ENCODE measurements at places on chromosomes 6 and 20. TPM values are rescaled to one million over a fixed set of nuclear protein-coding genes. Genes with fewer than 3 reads are reported as not detected.

The CCN5 gene
- 0.92 TPM for total RNA-seq

The HLA-DPA1 gene
- 23.8 TPM for total RNA-seq

The HLA-A gene
- 200 TPM for total RNA-seq

The FKBP1C gene
- total RNA-seq = not detected

DNA sequence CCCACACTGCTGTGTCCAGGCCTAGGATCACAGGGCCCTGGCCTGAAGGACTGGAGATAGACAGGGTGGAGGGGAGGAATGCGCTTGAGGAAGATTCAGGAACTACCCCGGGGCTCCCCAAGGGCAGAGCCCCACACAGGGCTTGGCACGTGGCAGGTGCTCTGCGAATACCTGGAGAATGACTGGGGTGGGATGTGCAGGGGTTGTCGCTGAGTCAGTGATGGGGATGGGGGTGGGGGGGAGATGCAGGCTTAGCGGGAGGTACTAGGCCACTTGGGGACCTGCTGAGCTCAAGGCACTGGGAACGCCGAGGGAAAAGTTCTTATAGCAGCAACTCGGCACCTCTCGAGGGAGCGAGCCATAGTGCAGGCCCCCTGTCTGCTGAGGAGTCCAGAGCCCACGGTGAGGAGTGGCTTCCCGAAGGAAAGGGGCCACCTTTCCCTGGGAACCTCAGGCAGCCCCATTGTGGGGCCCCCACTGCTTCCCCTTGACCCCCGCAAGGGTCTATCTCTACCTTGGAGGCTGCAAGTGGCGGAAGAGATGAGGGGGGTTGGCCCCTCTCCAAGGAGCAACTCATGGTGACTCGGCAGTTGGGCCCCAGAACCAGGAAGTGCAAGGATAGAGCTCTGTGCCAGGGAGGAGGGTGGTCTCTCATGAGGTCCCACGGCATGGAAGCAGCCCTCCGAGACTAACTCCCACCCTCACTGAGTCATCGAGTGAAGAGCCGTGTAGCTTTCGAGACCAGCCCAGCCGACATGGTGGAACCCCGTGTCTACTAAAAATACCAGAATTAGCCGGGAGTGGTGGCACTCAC is 33.1 kb downstream of the SRC start:
- H3K4me1 ChIP-seq = peaks cover 3% of the 10 kb centered on the region
- H3K36me3 ChIP-seq = no peaks in the 10 kb centered on the region
- no peak overlapping the region for H3K27ac ChIP-seq
- H3K27me3 ChIP-seq = no peaks in the 10 kb centered on the region
- H3K4me3 ChIP-seq = no peak overlapping the region

GRCh38 chr20:23245553-23246181 is 104.9 kb upstream of the NXT1 start:
- H3K36me3 ChIP-seq = no peaks in the 10 kb centered on the region
- no peaks in the 10 kb centered on the region for H3K4me1 ChIP-seq
- H3K27ac ChIP-seq = no peak overlapping the region
- H3K27me3 ChIP-seq = no peaks in the 10 kb centered on the region

DNA sequence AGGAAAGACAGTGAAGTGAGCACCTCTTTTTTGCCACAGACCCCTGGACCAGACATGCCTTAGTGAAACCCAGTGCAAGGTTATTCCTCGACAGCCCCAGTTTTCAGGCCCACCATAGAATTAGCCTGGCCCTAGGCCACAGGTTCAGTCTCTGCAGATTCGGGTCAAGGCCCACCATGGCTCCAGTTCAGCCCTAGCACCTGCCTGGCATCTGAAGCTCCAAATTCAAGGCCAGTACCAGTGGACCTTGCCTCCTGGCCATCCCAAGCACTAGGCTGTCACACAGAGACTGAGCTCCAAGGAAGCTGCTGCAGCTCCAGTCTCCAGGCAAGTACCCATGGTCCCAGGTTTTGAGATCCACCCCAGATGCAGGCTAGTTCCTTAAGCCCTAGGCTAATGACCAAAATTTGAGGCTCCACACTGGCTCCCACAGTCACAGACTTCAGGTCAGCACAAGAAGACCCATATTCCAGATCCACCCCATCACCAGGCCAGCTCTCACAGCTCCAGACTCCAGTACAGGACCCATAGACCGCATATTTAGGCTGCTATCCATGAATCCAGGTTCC is 877.5 kb upstream of the ADGRB3 start:
- no peak overlapping the region for H3K27ac ChIP-seq
- no peaks in the 10 kb centered on the region for H3K4me1 ChIP-seq
- no peaks in the 10 kb centered on the region for H3K27me3 ChIP-seq
- DNase-seq = peak; percentile 3

DNA sequence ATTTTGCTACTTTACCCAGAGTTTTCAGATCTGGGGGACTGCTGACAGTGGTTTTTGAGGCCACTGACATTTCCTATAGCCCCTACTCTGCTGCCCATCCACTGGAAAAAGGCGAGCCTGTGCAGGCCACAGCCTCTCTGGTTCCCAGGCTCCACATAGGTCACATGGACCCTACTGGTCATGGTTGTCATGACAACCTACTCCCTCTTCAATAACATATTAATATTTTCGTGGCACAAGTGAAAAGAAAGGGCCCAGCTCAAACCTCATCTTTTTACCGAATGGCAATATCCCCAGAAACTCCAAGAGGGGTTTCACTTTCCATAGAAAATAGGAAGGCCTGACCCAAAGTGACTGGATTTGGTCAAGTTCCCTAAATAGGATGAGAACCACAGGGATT is 11.0 kb upstream of the FOXO3 start:
- DNase-seq = no peak
- H3K36me3 ChIP-seq = no peaks in the 10 kb centered on the region
- H3K4me3 ChIP-seq = no peak overlapping the region
- H3K4me1 ChIP-seq = peaks cover 2% of the 10 kb centered on the region
- H3K27me3 ChIP-seq = no peaks in the 10 kb centered on the region
- H3K27ac ChIP-seq = no peak overlapping the region

DNA sequence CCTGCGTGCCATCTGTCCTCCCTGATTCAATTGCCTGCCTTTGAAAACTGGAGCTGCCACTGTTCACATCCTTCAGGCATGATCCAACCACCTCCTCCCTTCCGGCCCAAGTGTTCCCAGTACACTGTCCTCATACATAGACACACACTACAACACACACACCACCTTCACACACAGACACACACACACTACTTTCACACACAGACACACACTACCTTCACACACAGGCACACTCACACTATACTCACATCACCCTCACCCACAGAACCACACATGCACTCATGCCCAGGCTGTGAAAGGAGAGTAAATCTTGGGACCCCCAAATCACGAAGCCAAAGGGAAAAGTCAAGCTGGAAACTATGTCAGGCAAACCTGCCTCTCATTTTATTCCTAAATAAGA is 109.4 kb upstream of the MYLIP start:
- no peak overlapping the region for H3K4me3 ChIP-seq
- H3K27me3 ChIP-seq = no peaks in the 10 kb centered on the region
- no peaks in the 10 kb centered on the region for H3K36me3 ChIP-seq
- H3K4me1 ChIP-seq = no peaks in the 10 kb centered on the region

- no peak overlapping the region for H3K4me3 ChIP-seq
- peaks cover 7% of the 10 kb centered on the region for H3K4me1 ChIP-seq
- peak overlapping the region; percentile 4 for H3K27ac ChIP-seq
- H3K36me3 ChIP-seq = no peaks in the 10 kb centered on the region
- no peak for DNase-seq
Observed at GRCh38 chr6:161481786-161482516, 208.1 kb upstream of the AGPAT4 start.

DNA sequence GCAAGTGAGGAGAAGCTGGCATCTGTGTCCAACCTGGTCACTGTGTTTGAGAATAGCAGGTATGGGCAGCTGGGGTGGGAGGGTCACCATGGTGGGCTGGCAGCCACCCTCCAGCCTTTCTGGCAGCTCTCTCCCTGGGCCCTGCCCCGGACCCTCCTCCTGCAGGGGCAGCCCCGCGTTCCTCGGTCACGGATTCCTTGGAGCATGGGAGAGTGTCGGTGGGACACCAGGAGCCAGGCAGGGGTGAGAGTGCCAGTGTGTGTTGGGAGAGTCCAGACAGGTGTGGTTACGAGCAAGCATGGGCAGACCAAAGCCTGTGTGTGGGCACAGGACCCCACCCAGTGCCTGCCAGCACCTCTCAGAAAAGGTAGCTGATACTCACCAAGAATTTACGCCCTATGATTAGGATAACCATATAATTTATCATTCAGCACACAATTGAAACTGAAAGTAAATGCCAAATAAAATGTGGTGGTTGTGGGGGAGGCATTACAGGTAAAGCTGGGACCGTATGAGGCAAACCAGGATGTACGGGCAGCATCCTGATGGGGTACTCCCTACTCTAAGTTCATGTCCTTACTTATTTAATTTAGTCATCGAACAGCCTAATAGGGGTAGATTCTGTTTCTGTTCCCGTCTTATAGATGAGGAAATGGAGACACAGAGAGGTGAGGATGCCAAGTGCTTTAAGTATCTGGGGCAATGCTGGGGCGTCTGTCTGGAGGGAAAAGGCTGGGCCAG is 542 bp downstream of the FGD2 start:
- H3K4me1 ChIP-seq = no peaks in the 10 kb centered on the region
- H3K27ac ChIP-seq = no peak overlapping the region
- H3K4me3 ChIP-seq = peak overlapping the region; percentile 9
